NCI-H1436 treated with DMSO at 0.1 percent for 48 hours (cell line): ENCODE measurements at places on chromosomes 12 and 14.

DNA sequence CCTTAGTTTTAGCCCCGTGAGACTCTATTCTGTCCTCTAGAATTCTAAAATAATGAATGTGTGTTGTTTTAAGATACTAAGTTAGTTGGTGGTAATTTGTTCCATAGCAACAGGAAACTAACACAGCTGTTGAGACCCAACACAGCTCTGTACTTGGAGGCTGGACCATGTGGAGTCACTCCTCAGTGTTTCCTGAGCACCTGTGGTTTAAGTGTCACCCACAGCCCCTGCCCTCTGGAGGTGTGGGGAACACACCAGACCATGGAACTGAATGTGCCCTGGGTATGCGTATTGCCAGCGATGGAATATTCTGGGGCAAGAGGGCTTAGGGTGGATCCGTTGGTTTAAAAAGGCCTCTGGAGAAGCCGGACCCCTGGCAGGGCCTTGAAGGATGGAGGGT, 16.6 kb upstream of the GPR68 start:
- DNase-seq, result no peak

GRCh38 chr12:83040339-83040738, 353.6 kb downstream of the TMTC2 start:
- no peak for DNase-seq

- DNase-seq, result no peak
These were observed 477.0 kb downstream of the PCNX1 start for GRCh38 chr14:71384007-71384845.

- DNase-seq, result no peak
These were observed 43.8 kb upstream of the TSPAN11 start for GRCh38 chr12:30882706-30883105.

DNA sequence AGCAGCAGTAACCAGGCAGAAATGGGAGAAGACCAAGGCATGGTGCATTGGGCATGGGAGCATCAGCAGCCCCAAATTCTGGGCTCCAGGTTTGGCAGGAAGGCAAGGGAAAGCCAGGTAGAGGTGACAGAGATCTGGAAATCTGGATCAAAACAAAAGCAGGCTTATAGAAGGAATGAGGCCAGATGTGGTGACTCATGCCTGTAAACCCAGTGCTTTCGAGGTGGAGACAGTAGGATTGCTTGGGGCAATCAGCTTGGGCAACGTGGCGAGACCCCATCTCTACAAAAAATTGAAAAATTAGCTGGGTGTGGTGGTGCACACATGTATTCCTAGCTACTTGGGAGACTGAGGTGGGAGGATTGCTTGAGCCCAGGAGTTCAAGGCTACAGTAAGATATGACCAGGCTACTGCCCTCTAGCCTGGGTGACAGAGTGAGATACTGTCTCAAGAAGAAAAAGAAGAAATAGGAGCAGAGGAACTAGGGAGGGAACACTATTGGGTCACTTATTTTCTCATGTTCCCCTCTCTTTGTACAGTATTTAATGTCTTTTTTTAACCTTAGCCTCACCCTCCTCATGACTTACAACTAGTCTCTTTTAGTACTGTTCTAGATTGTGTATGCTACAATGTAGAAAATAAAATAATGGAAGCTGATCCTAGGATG, 25.1 kb downstream of the SLC4A8 start:
- no peak for DNase-seq

DNA sequence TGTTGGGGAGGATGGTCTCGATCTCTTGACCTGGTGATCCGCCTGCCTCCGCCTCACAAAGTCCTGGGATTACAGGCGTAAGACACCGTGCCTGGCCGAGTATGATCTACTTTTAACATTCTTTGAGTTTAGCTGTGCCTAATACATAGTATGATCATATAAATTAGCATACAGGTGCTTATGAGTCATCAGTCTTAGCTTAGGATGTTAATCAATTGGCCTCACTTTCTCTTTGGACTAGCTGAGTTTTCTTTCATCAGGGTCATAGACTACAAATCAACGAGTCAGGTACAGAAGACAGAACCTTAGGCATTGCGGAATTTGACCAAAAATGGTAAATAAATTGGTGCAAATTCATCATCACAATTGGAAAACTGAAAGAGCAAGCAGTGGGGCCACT, 2.2 kb downstream of the SLC25A21 start:
- DNase-seq, result no peak

DNA sequence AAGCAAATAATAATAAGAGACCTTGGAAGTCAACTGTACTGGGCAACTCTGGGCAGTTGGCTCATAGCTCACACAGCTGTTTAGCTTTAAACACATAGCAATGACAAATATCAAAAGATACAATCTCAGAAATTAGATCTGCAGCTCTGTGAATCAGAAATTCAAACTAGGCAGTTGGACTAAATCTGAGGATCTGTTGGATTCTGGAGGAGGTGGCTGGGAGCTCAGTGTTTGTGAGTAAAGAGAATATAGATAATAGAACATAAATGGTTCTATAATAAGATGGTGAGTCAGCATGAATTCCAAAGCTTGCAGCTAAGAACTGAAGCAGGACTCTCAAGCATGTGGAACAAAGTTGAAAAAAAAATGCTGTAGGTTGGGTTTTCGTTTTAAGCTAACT, 1949.4 kb upstream of the SEL1L start:
- DNase-seq, result no peak

DNA sequence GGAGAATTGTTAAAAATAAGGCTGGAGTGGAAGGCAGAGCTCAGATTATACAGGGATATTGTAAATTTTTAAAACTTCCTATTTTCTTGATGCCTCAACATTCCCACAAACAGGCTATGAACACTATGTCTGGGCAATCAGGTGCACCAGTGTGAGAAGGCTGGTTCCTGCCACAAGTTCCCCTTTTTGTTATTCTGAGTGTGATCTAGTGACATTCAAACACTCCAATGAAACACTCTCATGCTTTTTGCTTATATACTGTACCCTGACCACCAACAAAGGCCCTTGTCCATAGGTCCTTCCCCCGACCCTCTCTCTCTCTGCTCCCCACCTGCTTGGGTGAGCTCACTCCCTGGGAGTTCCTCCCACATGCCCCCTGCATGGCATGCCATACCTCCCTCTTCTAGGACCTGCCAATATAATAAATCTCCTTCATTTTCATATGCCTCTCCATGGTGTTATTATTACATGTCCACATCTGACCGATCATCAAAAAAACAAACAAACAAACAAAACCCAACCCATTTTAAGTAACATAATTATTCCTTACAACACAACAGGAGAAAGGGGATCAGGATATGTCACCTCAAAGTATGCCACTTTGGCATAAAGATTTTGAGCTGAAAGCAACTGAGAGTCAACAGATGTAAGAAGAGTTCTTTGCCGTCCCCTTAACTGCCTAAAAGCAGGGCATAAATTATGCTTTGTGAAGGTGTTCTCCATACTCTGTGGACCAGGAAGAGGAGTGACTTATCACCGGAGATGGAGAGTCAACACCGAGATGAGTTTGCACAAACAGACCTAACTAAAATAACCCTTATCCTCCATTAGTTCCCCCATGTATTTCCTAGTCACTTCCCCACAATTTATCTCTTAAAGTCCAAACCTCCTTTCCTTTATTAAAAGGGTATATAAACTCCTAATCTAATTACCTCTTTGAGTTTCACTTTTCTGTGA, 42.5 kb upstream of the CATSPERB start:
- DNase-seq, result no peak

GRCh38 chr14:49897965-49898364, 5.1 kb downstream of the ARF6 start:
- no peak for DNase-seq

DNA sequence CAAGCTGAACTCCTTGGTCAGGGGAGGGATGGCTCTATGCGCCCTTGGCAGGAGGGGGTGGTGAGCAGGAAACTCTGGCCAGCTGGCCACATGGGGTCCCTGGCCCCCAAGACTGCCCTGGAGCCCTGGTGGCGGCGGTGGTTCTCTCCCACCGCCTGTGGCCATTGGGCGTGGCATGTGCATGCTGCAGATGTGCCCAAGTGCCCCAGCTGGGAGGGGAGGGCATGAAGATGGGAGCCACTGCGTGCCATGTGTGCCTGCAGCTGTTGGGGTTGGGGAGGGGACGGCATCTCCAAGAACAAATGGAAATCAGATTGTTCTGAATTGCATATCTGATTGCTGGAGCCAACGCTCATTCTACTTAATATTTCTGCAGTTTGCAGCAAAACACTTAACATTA, 115.7 kb upstream of the IGF1 start:
- DNase-seq, result no peak

- DNase-seq, result no peak
These were observed 75.6 kb downstream of the PPP2R5E start for GRCh38 chr14:63467440-63468072.

DNA sequence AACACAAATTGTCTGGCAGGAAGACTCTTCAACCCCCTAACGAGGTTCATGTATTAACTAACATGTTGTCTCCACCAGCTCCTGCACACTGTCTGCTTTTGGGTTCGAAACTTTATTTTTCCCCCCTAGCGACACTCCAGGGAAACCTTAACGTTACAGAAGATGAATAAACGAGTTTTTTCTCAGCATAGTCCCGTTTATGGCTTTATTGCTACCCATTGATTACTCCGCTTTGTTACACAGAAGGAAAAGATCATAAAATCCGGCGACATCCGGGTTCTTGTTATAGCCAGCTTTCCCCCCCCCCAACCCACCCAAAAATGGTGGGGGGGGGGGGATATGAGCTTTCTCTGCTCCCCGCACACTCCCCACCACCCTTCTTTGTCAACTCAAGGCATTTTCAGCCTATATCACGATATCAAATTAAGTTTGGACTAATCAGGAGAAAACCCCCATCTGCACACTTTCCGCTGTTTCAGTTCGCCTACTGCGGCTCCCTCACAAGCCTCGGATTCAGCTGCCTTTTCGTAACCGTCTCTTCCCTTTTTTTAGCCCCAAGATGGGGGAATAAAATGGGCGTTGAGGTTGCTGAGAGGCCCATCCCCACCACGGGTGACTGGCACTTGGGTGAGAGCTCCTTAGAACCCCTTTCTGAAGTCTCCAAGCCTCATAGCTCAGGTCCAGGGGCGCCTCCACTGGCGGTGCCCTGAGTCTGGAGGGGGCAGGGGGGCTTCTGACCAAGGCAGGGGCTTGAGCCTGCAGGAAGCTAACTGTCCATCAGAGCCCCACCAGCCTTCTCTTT, 1.4 kb upstream of the HOXC6 start:
- DNase-seq, result no peak

DNA sequence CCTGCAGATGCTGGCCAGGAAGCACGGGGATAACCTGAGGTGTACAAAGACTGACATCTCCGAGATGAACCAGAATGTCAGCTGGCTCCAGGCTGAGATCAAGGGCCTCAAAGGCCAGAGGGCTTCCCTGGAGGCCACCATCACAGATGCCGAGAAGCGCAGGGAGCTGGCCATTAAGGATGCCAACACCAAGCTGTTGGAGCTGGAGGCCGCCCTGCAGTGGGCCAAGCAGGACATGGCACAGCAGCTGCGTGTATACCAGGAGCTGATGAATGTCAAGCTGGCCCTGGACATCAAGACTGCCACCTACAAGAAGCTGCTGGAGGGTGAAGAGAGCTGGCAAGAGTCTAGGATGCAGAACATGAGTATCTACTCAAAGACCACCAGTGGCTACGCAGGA, 380.0 kb upstream of the USP15 start:
- no peak for DNase-seq

DNA sequence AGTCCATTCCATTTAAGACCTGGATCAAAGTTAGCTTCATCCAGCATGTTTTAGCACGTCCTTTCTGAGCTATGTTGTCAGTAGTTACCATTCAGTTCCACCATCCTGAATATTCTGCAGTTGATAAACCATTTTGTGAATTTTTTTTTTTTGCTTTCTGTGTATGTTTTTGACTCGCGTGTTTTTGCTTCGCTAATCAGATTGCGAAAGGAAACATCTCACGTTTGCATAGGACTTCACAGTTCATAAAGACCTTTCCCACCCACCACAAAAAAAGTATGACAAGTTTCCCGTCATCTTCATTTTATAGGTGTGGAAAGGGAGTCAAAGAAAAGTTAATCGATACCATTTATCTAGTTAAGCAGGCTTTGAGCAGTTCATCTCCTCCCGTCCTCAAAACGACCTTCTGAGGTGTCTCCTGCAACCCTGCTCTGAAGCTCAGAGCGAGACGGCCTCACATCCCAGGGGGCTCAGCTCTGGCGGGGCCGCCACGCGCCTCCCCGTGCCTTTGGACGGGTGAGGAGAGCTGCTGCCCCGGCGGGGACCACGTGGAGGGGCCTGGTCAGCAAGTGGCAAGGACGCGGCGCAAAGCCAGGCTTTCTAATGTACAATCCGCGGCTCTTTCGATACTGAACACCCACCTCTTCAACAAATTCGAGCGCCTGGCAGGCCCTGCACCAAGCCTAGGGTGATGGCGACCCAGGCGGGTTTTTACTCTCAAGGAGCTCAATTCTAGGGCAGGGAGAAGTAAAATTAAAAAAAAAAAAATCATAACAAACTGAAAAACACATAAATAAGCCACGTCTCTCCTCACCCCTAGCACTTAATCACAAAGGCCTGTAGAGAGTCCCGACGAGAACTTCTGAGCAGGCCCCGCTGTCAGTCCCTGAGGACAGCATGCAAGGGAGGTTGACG, 988 bp upstream of the TMEM263 start:
- no peak for DNase-seq

DNA sequence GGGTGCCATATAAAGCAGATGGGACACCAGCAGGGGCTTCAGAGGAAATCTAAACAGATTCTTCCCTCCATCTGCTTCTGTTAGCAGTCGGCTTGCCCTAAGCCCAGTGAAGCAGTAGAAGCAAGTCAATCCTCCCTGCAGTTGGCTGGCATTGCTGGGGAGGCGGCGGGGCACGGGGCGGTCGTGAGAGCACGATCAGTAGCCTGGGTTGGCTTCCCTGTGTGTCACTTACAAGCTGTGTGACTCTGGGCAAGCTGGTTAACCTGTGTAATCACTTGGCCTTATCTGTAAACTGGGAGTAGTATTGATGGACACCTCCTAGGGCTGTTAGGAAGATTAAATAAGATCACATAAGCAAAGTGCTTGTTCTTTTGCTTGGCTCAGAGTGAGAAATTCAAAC, 19.4 kb downstream of the MYRFL start:
- no peak for DNase-seq

DNA sequence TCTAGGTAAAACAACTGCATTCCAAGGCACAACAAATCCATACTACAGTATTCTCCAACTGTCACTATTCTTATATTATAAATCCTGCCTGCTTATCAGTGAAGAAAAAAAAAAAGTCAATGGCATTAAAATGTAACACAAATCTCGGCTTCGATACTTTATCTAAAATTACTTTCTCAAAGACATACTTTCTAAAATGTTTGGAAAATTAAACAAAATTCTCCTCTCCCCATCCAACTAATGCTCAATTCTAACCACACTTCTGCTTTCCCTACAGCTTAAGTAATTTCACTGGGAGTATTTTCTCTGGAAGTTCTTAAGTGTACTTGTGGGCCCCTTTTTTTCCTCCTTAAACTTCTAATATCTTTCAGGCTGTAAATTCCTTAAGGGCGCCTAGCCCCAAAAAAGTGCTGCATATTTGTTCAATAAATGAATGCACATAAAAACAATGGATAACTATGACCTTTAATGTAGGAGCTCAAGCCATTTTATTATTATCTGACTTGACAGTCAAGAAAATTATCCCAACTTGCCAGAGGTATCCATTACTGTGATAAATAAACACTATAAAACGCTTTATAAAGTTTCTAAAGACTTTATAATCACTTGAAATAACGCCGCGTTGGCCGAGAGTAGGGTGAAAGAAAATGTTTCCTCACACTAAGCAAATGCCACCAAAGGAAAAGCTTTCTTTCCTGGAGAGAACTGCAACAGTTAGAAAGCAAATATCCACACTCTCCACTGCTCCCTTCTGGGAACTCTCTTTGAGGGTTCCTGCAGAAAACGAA, 977 bp downstream of the HEATR5A start:
- DNase-seq, result no peak

- DNase-seq, result no peak
These were observed 11.9 kb downstream of the NUP37 start for GRCh38 chr12:102107970-102108369.

- no peak for DNase-seq
These were observed 476.5 kb upstream of the TBX3 start for GRCh38 chr12:115160271-115161128.
